ENCODE measurements at places on chromosomes 3 and 15.

DNA sequence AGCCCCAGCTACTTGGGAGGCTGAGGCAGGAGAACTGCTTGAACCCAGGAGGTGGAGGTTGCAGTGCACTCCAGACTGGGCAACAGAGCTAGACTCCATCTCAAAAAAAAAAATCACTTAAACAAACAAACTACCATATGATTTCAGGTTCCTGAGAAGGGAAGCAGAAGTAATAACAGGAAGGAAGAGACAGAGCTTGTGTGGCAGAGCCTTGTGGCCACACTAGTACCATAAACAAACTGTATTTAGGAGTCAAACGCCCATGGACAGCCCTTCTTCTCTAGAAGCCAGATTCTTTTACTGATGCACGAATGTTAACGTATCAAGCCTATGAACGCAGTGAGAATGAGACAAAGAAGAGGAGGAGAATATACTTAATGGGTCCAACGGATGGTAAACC is 12.0 kb downstream of the MTMR10 start:
- no peak for DNase-seq

DNA sequence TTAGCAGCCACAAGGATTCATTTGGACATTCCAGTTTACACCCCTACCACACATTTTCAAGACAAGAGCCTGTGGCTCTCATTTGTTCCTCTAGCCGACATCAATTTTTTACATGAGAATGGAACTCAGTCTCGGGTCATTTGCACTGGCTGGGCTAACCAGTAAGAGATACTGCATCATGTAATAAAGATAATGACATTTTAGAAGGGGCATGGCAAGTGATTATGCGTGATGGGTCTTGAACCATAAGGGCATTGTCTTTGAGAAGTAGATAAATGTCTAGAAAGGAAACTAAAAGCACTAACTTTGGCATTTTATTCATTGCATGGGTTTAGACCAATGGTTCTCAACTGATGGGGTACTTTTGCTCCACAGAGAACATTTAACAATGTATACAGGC is 146.0 kb upstream of the GRM7 start:
- DNase-seq: no peak

- DNase-seq: peak; percentile 74
These were observed 1.0 kb downstream of the IQSEC1 start for GRCh38 chr3:13072239-13072599.

DNA sequence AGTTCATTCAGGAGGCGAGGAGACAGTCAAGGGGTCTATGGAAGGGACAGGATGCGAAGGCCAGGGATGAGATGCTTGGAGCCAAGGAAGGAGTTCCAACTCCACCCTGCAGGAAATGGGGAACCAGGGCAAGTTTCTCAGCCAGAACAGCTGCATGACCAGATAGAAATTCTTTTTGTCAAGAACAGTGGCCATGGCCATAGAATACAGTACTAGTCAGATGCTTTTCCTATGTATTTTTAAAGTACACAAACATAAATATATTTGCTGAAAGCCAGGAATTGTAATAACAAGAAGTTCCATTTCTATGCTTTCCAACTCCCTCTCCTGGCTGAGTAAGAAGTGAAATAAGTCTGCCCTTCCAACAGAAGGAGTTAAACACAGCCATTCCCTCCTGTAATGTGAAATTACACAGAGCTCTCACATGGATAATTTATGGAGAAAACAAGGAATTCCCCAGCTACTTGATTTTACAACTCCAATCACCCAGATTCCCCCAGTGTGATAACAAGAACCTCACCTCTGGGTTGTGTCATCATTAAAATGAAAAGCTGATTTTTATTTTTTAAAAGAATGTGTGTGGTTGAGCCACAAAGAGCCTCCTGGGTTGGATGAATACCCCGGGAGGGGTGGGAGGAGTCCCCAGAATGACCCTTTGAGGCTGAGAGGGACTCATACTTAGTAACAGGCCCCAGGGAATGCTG is 124.6 kb upstream of the ARHGEF3 start:
- DNase-seq: no peak

GRCh38 chr3:136931606-136932005 is 26.2 kb upstream of the IL20RB start:
- DNase-seq: no peak

DNA sequence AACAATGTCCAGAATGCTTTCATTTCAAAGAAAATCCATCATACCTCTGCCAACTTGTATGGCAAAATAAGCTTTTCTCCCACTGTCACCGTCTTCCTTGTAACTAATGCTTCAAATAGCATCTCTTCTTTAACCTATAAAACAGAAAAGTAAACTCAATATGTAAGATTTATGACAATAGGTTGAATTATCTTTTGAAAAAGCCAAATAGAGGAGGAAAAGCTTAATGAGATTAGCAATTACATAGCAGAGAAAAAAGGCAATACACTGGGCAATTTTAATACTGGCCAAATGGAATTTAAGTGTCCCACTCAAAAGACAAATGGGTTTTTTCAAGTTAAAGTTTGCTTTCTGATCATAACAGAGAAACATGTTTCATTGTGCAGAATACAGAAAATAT is 118.1 kb downstream of the MYO9A start:
- no peak for DNase-seq

DNA sequence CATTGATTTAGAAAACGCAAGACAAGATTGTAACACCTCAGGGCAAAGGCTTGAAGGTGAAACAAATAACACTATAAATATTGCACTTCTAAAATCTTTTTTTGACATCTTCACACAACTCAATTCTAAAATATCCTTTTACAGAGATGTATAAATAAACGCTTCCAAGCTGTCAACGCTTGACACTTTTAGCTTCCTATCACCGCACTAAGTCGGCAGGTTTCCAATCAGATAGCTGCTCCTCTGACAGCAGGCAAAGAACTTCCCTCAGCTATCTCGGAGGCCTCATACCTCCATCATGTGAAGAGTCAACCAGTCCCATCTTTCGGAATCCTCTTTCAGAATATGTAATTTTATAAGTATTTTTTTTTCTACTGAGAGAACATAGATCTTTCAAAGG is 71.0 kb downstream of the PCOLCE2 start:
- no peak for DNase-seq

- DNase-seq: no peak
These were observed 125.5 kb upstream of the FRMD4B start for GRCh38 chr3:69511361-69511760.

- DNase-seq: no peak
These were observed 67.6 kb upstream of the ETV5 start for GRCh38 chr3:186176373-186176990.

DNA sequence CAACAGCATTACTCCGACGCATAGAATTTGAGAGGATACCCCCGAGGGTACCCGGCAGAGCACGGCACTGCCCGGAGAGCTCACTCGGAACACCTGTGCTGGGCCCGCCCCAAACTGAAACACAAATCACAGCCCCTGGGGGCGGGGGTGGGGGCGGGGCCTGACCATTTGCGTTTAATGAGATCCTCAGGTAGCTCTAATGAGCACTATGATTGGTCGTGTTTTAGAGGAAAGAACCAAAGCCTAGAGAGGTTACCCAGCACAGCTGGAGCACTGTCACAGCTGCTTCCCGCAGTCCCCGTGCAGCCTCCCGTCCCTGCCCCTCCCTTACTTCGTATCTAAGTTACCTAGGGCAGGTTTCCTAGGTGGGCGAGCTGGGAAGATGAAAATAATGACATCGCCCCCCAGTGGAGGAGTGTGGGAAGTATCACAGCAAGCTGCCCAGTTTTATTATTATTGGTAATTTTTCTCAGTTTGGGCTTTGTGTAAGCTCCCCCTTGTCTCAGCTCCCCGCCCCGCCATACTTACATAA is 187.1 kb downstream of the PDE8A start:
- DNase-seq: peak; percentile 45

GRCh38 chr3:127234778-127235177 is 41.8 kb downstream of the PRR23E start:
- DNase-seq: no peak
